ENCODE measurements at places on chromosomes 12 and 14.

DNA sequence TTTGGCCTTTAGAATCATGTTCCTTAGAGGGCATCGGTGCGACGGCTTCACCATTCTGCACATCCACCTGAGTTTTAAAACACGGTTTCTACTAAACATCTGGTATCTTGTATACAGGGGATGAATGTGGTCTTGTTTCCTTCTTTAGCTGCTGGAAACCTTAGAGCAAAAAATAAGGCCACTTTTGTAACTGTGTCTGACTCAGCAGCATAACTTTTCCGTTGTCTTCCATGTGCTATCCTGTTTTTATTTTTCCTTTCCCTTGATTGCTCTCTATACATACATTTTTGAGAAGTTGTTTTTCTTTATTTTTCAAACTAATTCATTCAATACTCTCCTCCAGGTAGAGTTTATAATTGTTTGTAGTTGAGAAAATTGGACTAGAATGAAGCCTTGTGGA, 108.8 kb upstream of the PCED1B start:
- DNase-seq = no peak

GRCh38 chr12:3646561-3647241, 106.2 kb downstream of the CRACR2A start:
- DNase-seq = no peak

GRCh38 chr14:72751276-72752033, 142.4 kb downstream of the DPF3 start:
- no peak for DNase-seq

- no peak for DNase-seq
Measured at GRCh38 chr14:64855721-64856528, 23.8 kb downstream of the SPTB start.

- DNase-seq = no peak
Measured at GRCh38 chr12:32743264-32743663, 12.4 kb downstream of the YARS2 start.

GRCh38 chr14:49895480-49895879, 2.6 kb downstream of the ARF6 start:
- no peak for DNase-seq

DNA sequence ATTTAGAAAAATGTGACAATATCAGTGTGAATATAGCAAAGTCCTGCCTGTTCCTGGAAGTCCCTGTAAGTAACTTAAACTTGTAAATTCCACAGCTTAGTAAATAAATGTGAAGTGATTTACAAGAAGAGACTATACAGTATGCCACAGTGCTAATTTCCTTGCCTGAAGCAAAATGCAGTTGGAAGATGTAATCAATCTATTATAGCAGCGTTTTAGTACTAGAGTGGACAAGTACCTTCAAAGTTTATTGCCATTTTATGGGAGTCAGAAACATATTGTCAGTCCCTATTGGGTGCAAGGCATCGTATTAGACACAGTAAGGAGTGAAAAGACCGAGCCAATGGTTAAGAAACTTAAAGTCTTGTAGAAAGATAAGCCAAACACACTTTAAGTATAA, 94.1 kb downstream of the TRHDE start:
- no peak for DNase-seq

GRCh38 chr14:76784881-76785280, 23.6 kb downstream of the VASH1 start:
- DNase-seq = no peak

DNA sequence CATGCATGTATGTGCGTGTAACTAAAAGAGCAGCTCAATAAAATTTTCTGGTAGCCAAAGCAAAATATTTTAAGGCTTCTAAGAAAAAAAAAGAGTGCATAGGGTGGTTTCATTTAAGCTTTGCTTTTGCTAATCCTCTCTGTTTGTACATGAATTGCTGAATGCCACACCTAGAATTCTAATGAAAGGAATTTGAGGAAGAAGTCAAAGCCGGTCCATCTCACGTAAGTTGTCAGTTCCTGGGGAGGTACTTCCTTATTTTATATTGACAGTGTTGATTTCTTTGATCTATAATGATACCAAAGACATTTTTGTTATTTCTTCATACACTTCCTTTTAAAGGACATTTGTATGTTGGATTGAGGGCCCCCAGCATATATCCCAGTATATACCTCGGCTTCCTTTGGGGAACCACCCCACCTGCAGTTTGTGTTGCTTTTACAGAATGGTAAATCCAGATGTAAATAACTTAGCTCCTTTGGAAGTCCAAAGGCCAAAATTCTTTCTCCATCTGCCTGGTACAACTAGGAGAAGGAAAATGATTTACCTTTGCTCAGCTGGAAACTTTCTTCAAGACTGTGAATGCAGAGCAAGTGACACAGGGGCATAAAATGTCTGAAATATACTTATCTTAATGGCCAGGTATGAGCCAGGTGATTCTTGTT, 420.9 kb upstream of the ATP2B1 start:
- no peak for DNase-seq

DNA sequence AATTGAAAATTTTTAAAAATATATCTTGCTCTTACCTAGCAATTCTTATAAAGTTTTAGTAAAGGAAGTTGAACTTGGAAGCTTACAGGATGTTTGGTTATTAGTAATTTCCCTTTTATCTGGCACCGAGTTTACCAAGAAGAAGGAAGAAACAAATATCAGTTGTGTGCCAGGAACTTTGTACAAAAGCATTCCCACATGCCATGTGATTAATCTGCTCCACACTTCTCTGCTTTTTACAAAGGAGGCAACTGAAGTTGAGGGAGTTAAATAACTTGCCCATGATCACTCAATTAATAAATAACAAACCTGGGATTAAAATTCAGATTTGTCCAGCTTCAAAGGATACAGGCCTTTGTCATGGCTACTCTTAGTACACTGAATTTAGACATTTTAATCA, 122.5 kb upstream of the BCAT1 start:
- no peak for DNase-seq

GRCh38 chr12:101859664-101860607, 17.4 kb upstream of the DRAM1 start:
- no peak for DNase-seq

- no peak for DNase-seq
Measured at GRCh38 chr14:30848449-30849240, 25.7 kb upstream of the COCH start.

DNA sequence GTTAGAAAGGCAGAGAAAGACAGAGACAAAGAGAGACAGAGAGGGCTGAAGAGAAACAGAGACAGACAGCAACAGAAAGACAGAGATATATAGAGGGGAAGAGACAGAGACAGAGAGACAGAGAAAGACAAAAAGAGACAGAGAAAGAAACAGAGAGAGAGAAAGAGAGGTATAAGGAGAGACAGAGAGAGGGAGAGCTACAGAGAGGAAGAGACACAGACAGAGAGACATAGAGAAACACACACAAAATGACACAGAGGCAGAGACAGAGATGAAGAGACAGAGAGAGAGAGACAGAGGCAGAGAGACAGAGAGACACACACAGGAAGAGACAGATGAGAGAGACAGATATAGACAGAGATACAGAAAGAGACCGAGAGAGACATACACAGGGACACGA, 168.6 kb downstream of the TMEM121 start:
- no peak for DNase-seq

DNA sequence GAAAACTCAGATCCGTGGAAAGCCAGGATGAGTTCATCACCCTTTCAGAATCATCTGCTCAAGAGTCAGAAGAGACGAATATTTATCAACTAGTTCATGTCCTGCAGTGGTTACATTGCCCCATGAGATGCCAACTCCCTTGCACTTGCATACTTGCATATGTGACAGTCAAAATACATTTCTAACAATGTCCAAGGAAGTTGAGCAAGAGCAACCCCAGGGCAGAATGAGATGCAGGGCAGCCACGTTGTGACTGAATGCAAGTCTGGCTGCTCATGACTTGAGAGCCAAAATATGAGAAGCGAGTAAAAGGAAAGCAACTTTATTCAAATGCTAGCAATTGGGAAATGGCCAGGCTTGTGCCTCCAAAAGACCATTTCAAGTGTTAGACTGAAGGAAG, 23.6 kb upstream of the UTP20 start:
- DNase-seq = no peak

DNA sequence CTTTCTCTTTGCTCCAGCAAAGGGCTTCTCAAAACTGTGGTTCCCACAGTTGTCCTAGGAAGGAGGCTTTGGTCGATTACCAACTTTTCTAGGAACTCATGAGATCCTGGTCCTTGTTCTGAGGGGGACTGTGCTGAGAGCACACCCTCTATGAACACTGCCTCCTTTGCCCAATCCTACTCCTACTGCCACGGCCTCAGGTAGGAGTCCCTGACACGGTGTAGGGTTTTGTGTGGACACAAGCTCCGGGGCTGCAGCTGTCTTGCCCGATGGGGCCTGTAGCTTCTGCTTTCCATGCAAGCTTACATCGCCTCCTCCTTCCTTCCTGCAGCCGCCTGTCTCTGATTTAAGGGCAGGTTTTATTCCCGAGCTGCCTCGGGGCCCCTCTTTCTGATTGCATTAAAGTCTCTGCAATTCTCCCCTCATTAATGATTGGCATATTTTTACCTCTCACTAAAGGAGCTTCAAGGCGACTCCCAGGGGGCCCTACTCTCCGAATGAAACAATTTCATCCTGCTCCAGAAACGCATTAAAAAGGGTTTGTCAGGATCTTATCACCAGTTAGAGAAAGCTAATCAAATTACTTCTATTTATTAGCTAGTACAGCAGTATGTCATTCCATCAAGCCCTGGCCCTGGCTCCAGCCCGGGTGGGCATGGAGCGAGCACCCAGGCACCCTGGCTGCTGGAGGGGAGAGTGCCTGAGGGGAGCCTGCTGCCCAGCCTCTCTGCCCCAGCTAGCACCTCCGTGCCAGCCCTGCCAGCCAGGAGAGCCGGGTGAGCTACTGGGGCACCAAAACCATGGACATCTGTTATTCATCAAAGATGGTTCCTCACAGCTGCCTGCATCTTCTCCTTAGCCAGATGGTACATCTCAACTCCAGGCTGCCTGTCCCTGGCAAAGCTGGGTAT, 38.0 kb upstream of the ESRRB start:
- DNase-seq = no peak

GRCh38 chr14:71692496-71692895, 239.7 kb upstream of the RGS6 start:
- no peak for DNase-seq

DNA sequence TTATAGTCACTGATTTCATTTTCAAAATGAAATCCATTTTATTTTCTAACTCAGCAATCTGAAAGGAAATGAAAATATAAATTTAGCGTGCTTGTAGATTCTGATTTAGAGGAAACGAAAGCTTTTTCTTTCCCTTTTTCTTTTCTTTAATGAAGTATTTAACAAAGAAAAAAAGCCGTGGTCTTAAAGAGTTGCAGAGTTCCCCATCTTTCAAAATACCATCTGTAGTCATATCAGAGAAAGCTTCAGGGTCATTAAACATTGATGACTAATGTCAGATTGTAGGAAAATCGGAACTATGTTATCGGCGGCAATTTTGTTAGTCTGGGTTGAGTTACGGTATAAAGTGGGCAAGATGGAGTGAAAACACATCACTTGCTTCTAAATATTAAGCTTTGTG, 32.3 kb downstream of the DRAM1 start:
- DNase-seq = no peak

GRCh38 chr12:105676694-105677093, 346.2 kb downstream of the C12orf75 start:
- no peak for DNase-seq

DNA sequence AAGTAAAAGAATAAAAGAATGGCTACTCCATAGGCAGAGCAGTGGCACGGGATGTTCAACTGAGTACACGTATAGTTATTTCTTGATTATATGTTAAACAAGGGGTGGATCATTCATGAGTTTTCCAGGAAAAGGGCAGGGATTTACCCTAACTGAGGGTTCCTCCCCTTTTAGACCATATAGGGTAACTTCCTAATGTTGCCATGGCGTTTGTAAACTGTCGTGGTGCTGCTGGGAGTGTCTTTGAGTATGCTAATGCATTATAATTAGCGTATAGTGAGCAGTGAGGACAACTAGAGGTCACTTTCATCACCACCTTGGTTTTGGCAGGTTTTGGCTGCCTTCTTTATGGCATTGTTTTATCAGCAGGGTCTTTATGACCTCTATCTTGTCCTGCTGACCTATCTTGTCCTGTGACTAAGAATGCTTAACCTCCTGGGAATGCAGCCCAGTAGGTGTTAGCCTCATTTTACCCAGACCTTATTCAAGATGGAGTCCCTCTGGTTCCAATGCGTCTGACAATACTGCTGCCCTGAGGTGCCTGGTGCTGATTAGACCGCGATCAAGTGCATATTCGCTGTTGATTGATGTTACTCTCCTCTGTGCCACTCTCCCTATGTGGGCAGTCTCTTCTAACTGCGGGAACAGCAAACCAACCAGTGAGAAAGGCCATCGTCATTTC, 67.6 kb upstream of the AMN1 start:
- DNase-seq = no peak

- no peak for DNase-seq
Measured at GRCh38 chr12:6703631-6704030, 3.0 kb upstream of the PIANP start.

DNA sequence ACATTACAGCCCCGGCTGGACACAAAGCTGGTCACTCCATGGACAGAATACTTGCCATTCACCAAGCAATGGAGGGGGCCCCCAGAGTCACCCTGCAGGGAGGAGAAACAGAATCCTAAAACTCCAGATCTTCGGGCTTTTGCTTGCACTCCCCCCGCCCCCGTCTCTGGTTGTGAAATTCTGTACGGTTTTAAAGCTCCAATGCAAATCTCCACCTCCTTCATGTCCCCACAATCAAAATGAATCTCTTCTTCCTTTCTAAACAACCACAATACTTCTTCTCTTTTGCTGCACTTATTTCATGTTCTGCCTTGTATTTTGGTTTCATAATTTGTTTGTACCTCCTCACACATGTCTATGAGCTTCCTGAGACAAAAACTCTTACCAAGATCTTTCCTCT, 5.8 kb upstream of the BIN2 start:
- DNase-seq = no peak

- no peak for DNase-seq
Measured at GRCh38 chr12:79897617-79898016, 37.3 kb downstream of the PPP1R12A start.

DNA sequence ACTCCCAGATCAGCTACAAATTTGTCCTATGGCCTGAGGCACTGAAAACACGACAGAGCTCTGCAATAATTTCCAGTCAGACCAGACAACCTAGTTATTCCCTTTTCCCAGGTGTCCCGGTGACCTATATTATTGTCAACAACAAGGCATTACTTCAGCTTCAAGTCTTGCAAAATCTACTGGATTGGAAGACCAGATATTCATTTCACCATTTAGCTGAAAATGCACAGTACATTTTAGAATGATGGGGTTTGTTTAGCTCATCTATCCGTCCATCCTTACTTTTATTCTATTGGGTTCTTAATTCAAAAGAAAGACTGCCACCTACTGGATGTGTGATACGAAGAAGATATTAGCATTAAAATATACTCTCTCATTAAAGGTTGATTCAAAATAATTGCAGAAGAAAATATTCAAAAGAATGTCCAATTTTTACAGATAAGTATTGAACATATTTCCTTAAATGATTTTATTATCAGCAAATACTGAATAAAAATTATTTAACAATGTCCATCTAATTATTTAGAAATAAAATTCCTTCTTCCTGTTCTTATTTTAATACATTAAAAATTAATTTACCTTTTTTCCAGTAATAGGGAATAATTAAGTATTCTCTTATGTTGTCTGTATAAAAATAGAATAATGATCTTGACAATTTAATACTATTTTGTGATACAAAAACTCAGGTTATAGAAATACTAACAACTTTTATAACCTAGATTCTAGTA, 244.9 kb upstream of the LRIG3 start:
- no peak for DNase-seq

Data from stimulated activated CD8-positive, alpha-beta memory T cell treated with anti-CD3 and anti-CD28 coated beads, Interleukin-4, amount 100 ng/mL, for 1 hour (primary cell).